Endothelial cell of umbilical vein (primary cell): ENCODE measurements at places on chromosomes 11 and 22.

DNA sequence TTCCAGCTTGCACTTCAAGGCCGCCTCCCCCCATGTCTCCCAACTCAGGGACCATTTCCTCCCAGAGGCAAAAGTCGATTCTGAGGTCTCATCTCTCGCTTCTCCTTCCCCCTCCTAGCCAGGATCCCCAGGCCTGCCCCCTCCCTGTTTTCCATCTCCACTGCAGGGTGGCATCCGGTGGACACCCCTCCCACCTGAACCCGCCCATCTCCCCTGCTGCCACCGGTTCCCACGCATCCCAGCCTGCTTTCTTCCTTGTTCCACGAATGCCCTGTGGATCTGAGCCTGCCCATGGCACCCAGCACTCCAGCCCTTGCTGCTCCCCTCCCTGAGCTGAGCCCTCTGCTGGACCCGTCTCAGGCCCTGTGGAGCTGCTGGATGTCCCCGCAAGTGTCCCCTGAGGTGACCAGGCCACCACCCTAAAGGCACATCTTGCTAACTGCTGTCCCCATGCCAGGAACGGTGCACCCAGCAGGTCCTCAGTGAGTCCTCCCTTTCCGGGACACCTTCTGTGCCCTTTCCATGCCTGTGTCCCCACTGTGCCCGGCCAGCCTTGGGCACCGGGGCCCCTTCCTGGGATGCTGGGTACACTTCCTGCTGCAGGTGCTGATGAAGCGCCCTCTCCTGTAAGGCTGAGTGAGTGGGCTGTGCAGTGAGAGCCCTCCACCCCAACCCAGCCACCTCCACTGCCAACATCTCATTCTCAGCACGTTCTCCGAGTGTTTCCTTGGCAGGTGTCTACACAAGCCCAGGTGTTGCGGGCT lies 936 bp downstream of the IL17REL start:
- H3K4me1 ChIP-seq = no peaks in the 10 kb centered on the region
- no peak overlapping the region for H3K4me3 ChIP-seq
- H3K27me3 ChIP-seq = peaks cover 46% of the 10 kb centered on the region
- no peak overlapping the region for H3K27ac ChIP-seq
- H3K36me3 ChIP-seq = no peaks in the 10 kb centered on the region

DNA sequence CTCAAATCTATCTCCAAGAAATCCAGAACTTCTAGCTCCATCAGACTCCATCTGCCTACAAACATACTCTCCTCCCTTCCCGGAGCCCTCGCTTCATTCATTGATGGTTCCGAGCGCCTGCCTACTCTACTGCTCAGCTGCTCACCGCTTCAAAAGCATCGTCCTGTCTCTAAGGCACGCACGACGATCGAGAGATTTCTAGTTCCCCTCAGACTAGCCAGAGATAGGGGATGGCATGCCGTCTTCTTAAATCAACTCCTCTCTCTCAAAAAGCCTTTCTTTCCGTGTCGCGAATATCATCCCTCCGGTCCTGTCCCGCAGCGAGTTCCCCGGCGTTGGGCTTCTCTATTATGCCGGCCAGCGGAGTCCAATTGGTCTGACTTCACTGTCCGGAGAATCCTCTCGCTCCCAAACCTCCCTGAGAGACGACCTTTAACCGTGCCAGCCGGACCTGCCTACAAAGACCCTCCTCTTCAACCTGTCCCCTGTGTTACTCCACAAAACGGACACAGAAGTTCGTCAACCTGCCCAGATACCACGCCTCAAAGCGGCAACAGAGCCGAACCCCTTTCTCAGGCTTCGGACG lies 592 bp downstream of the EEF1G start:
- H3K4me1 ChIP-seq = peaks cover 54% of the 10 kb centered on the region
- H3K4me3 ChIP-seq = peak overlapping the region; percentile 51
- peak; percentile 41 for DNase-seq
- no peaks in the 10 kb centered on the region for H3K27me3 ChIP-seq
- H3K36me3 ChIP-seq = peaks cover 21% of the 10 kb centered on the region

- no peaks in the 10 kb centered on the region for H3K36me3 ChIP-seq
- H3K4me3 ChIP-seq = no peak overlapping the region
- H3K4me1 ChIP-seq = no peaks in the 10 kb centered on the region
- H3K27ac ChIP-seq = no peak overlapping the region
Observed at GRCh38 chr22:36595940-36596339, 67.0 kb upstream of the EIF3D start.

- no peak for DNase-seq
- no peak overlapping the region for H3K4me3 ChIP-seq
- H3K4me1 ChIP-seq = no peaks in the 10 kb centered on the region
- H3K27me3 ChIP-seq = no peaks in the 10 kb centered on the region
- H3K36me3 ChIP-seq = peaks cover 39% of the 10 kb centered on the region
- no peak overlapping the region for H3K27ac ChIP-seq
Observed at GRCh38 chr22:50705851-50706351, 32.1 kb upstream of the ACR start.

GRCh38 chr11:12733091-12733490 lies 58.9 kb downstream of the TEAD1 start:
- no peak overlapping the region for H3K27ac ChIP-seq
- H3K36me3 ChIP-seq = no peaks in the 10 kb centered on the region
- no peak overlapping the region for H3K4me3 ChIP-seq
- no peak for DNase-seq

DNA sequence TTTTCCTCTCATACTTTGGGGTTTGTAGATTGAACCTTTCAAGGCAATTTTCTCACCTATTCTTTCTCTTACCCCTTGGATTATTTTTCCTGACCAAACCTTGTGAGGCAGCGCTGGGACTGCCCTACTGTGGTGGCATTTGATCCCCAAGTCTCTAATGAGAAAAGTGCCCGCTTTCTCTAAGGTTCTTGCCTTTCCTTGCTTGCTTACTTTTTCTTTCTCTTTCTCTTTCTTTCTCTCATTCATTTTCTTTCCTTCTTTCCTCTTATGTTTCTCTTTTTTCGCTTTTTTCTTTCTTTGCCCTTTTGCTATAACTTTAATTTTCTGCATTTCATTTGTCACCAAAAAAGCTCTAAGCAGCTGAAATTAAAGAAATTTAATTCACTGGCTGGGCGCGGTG lies 40.7 kb upstream of the ADSL start:
- H3K4me3 ChIP-seq = no peak overlapping the region
- H3K27me3 ChIP-seq = no peaks in the 10 kb centered on the region
- DNase-seq = no peak

GRCh38 chr11:72629266-72629665 lies 45.0 kb downstream of the PDE2A start:
- no peaks in the 10 kb centered on the region for H3K27me3 ChIP-seq
- H3K4me1 ChIP-seq = peaks cover 44% of the 10 kb centered on the region
- no peak overlapping the region for H3K27ac ChIP-seq

DNA sequence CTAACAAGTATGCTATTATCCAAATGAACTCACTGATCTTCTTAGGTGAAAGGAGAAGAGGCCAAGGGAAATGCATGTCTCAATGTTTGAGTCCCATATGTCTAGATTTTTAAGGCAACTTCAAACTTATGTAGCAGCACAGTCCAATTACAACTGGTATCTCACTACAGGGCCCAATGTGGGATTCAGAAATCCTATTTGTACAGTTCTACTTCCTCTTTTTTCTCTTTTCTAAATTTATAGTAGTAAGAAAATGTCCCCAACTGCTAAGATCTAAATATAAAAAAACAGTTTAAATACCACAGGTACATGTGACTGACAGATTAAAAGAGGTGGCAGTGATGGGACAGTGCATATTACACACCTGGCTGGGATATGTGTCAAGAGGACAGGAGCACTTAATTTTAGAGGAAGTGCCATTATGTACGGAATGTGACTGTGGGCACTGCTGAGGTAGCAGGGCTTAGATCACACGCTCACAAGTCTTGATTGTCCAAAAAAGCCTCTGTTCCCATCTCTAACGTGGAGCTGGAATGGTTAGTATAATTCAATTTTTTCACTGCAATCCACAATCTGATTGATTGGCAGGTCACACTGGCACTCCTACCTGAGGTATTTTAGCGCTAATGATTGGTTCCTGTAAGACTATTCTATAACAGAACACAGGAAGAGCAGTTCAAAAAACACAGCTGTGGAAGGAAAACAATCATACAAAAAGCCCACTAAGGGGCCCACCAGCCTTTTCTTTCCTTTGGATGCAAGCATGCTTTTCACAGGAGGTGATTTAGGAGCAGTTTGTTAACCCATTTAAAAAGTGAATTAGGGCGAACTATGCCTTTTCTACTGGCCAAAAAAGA lies 34.6 kb downstream of the APOL5 start:
- H3K4me3 ChIP-seq = no peak overlapping the region
- no peaks in the 10 kb centered on the region for H3K4me1 ChIP-seq
- peaks cover 3% of the 10 kb centered on the region for H3K36me3 ChIP-seq
- no peaks in the 10 kb centered on the region for H3K27me3 ChIP-seq
- no peak overlapping the region for H3K27ac ChIP-seq

GRCh38 chr11:86418106-86418505 lies 43.4 kb downstream of the CCDC81 start:
- H3K27ac ChIP-seq = no peak overlapping the region
- no peak for DNase-seq
- H3K36me3 ChIP-seq = no peaks in the 10 kb centered on the region
- H3K4me3 ChIP-seq = no peak overlapping the region
- no peaks in the 10 kb centered on the region for H3K4me1 ChIP-seq
- no peaks in the 10 kb centered on the region for H3K27me3 ChIP-seq

DNA sequence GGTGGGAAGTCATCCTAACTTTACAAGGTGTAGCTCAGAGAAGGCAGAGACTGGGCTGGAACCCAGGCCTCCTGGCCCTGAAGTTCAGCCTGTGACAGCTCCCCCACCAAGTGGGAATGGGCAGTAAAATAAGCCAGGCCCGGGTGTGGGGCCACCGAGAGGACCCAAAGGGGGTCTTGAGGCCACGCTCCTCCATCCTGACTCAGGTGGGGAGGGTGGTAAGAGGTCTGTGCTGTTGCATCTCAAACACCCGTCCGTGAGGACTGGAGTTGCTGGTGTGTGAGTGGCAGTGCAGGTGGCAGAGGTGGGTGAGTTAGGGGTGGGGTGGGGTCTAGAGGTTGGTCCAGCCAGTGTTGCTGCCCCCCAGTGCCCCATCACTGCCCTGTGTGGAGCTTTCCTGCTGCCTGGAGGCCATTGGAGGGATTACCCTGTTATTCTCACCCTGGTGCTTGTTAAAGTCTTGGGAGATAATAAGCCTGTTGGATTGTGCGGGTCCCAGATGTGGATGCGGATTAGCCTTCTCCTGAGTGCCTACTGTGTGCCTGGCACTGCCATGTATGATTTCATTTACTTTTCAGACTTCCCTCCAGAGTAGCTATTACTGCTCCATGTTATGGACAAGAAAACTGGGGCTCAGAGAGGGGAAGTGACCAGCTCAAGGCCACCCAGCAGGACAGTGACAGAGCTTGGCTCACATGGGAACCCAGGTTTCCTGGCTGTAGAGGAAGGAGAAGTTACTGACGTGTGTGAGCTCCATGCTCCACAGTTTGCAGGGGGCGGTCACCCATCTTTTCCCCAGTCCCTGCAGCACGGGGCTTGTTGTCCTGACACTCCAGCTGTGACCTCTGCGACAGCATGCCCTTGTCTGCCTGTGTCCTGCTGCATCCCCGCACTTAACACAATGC lies 12.9 kb downstream of the SERPINH1 start:
- no peak overlapping the region for H3K4me3 ChIP-seq
- H3K27me3 ChIP-seq = no peaks in the 10 kb centered on the region
- no peak for DNase-seq
- H3K27ac ChIP-seq = no peak overlapping the region

GRCh38 chr11:22991196-22991595 lies 130.9 kb upstream of the CCDC179 start:
- no peaks in the 10 kb centered on the region for H3K36me3 ChIP-seq
- no peak for DNase-seq
- H3K4me1 ChIP-seq = no peaks in the 10 kb centered on the region
- no peaks in the 10 kb centered on the region for H3K27me3 ChIP-seq
- H3K27ac ChIP-seq = no peak overlapping the region
- H3K4me3 ChIP-seq = no peak overlapping the region

- peak within 1 kb of the TSS; percentile 70 for H3K27ac ChIP-seq
- H3K4me3 ChIP-seq = peak within 1 kb of the TSS; percentile 68
- DNase-seq = peak; percentile 13
- no peaks in the 10 kb centered on the region for H3K36me3 ChIP-seq
- peaks cover 54% of the 10 kb centered on the region for H3K4me1 ChIP-seq
Observed at GRCh38 chr11:33375688-33376311, 118.6 kb downstream of the HIPK3 start.

GRCh38 chr11:11756718-11757117 lies 85.1 kb upstream of the USP47 start:
- no peak for DNase-seq
- H3K36me3 ChIP-seq = no peaks in the 10 kb centered on the region
- no peak overlapping the region for H3K27ac ChIP-seq
- no peaks in the 10 kb centered on the region for H3K4me1 ChIP-seq
- H3K4me3 ChIP-seq = no peak overlapping the region

GRCh38 chr22:36145881-36146280 lies 14.7 kb downstream of the APOL3 start:
- no peak overlapping the region for H3K4me3 ChIP-seq
- H3K27me3 ChIP-seq = no peaks in the 10 kb centered on the region
- DNase-seq = no peak
- no peaks in the 10 kb centered on the region for H3K4me1 ChIP-seq
- H3K27ac ChIP-seq = no peak overlapping the region
- no peaks in the 10 kb centered on the region for H3K36me3 ChIP-seq
